T-cell (primary cell): ENCODE measurements at places on chromosomes 11 and 22.

- no peak for DNase-seq
Observed at GRCh38 chr11:48127521-48128183, 89.0 kb upstream of the OR4B1 start.

- no peak for DNase-seq
Observed at GRCh38 chr11:70080763-70081162, 2.6 kb downstream of the ANO1 start.

DNA sequence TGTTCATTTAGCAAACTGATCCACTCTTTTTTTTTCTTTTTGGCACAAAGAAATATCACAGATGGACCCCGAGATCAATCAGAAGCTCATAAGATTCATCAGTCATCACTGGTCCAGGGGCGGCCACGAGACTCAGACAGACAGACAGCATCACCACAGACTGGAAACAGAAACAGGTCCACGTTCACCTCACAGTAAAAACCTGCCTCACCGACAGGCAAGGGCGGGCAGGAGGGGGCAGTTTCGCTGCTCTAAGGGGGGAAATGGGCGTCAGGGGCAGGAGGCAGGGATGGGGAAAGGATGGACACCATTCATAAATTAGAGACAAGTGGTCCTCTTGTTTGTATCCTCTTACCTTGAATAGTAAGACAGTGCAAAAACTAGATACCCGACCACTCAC, 16.5 kb downstream of the CHST1 start:
- DNase-seq, result no peak

DNA sequence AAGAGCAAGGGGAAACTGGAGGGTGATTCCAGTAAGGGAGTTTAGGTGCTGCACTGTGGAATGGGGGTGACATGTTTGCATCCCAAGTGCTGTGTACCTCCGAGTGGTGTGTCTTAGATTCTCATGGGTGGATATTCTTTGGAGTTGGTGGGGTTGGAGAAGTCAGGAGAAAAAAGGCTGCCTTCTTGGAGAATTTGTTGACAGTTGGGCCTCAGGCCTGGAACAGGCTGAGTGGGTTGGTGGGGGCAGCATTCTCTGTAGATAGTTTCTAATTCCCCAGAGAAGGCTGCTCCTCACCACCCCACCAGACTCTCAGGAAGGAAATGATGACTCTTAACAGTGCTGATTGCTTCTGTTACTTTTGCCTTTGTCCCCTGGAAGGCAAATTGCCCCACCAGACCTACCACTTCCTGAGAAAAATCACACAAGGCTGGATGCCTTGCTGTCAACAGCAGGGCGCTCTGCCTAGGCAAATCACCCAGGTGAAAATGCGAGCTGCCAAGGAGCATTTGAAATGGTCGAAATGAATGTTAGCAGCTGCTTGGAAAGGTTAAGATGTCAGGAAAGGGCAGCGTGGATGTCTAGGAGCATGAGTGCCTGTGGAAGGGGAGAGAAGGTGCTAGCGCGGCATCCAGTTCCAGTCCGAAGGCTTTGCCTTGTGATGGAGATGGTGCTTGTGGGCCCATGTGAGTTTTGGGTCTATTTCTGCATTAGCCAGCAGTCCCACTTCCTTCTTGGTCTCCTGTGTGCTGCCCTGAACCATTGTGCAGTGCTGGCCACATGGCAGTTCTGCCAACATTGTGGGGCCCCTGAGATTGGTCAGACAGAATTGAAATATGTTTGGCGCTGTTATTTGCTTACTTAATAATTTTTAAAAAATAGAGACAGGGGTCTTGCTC, 29.7 kb upstream of the SORL1-AS1 start:
- DNase-seq, result peak; percentile 60

DNA sequence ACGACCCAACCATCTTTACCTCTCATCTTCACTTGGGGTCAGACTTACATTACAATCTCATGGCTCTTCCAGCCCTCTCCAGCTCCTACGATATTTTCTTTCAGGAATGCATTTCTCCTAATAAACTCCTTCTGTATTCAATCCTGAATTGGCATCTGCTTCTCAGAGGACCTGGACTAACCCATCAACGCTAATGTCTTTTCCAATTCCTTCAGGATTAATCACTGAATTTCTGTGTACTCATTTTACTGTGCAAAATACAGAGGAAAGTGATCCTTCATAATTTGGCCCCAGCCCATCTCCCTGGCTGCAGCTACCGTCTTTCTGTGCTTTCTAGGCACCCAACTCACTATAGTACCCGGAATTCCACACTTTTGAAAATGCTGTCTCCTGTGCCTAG, 239.2 kb downstream of the METTL15 start:
- DNase-seq, result no peak

DNA sequence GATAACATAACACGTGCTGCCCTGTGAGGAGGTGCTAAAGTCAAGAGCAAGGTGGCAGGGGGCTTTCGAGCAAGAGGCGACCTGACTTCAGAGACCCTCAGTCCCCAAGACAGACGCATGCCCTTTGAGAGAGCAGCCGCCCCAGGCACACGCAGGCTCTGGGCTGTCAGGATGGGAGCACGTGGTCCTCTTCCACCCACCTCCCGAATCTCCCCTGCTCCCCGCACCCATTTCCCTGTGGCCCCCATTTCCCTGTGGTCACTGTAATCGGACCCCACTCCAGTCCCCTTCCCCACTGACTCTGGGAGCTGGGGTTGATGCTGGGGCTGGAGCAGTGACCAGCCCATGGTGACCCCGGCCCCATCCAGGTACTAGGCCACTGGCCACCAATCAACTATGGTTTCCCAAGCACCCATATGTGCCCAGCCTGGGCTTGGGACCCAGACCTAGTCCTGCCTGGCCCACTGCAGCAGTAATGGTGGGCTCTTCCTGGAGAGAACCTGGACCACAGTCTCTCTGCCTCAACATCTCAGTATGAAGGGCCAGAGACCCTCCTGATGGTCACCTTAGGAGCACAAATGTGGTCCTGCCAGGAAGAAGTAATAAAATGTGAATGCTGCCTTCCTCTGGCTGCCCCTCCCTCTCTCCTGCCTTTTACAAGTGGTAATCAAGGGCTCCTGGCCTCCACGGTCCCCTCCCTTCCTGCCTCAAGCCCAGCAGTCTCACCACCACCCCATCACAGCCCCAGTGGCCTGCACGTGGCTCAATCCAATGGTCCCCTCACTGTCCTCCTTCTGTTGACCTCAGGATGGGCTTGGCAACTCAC, 39.0 kb downstream of the IGLL5 start:
- DNase-seq, result no peak

DNA sequence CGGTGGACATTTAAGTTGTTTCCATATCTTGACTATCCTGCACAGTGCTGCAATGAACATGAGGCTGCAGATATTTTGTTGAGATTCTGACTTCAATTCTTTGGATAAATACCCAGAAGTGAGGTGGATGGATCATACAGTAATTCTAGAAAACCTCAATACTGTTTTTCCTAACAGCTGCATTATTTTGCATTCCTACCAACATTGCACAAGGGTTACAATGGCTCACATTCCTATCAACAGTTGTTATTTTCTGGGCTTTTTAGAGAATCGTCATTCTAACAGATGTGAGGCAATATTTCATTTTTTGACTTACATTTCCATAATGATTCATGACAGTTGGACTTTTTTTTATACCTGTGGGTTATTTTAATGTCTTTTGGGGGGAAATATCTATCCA, 716.9 kb upstream of the ANO3 start:
- DNase-seq, result no peak

DNA sequence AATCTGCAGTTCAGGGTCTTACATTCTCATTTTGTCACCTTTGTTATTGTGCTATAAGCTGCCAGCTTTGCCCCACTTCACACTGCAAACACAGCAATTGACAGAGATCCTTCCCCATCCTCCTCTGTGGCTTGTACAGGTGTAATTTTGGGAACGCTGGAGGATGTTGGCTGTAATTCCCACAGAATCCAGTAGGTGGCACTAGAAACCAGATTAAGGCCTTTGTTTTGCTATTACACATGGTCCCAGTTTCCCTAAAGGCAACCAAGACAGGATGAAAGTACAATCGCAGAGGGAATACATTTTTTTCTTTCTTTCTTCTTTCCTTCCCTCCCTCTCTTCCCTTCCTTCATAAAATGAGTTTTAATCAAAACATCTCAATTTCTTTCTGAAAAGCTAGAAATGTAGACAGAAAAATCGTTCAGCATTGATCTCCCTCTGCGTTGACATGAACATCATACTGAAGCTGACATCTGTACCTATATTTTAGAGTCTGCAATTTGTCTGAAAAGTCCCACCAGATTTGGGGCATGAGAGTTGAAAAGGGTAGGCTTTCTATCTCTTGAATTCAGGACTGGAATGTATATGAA, 21.3 kb upstream of the NELL1 start:
- DNase-seq, result no peak

DNA sequence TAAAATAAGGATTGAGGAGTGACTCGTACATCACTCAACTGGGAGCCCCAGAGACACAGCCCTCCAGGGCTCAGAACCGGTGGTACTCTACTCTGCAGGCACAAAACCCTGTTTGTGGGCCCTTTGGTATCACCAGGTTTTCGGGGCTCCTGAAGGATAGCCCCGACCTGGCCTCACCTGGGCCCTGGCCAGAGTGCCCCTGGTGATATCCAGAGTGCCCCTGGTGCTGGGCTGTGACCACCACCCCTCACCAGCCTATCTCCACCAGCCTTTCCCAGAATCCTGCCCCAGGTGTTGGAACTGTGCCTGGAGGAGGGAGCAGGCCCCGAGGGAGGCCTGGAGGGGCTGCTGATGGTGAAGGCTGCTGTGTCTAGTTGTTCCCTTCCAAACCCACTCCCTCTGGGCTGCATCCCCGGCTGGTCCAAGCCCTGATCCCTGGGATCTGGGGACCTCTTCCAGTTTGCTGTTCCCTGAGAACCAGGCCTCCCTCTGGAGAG, 2.2 kb upstream of the GGT5 start:
- DNase-seq, result no peak

DNA sequence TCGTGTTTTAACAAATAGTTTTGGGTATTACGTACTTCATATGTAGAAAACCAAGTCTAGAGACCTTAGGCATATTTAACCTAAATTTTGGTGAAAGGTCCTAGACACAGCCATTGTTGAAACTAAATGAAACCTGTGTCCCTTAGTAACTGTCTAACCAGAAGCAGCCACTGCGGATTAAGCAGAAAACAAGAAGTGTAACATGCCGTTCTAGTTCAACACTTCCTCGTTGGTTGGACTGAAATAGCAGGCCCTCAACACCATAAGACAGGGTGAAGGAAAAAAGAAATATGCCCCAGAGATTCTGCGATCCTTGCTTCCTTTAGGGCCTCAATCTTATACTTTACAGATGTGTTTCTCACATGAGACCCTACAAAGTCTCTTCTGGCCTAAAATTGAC, 2.0 kb downstream of the NAA40 start:
- DNase-seq, result no peak

GRCh38 chr22:49137206-49137840, 690.4 kb downstream of the BRD1 start:
- no peak for DNase-seq

- DNase-seq, result no peak
Observed at GRCh38 chr11:106724293-106724892, 293.9 kb downstream of the GUCY1A2 start.

DNA sequence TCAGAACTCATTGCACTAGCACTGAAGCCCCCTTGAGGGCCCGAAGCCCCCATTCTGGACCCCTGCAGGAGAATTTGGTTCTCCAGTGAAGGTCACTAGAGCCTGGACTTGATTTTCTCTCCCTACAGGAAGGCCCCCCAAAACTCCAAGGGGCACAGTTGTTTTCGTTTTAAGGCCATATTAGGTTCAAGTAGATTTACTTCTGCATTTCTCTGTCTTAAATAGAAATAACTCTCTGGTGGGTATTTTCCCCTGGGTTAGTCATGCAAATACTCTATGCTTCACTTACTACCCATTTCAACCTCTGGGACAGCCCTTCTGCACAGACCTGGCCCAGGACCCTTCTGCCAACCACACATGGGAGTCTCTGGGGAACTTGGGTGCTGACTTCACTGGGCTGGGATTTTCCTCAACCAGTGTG, 41.6 kb downstream of the WEE1 start:
- DNase-seq, result no peak

DNA sequence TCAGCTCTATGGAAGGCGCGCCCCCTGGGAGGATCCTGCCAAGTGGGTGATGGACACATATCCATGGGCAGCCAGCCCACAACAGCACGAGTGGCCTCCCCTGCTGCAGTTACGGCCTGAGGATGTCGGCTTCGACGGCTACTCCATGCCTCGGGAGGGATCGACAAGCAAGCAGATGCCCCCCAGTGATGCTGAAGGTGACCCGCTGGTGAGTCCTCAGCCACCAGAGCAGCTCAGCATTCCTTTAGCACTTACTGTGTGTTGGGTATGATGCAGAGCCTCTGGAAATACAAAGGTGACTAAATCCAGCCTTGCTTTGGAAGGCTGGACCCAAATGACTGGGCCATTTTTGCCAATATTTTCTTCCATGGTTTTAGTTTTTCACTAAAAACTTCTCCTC, 45.7 kb downstream of the DBX1 start:
- no peak for DNase-seq

DNA sequence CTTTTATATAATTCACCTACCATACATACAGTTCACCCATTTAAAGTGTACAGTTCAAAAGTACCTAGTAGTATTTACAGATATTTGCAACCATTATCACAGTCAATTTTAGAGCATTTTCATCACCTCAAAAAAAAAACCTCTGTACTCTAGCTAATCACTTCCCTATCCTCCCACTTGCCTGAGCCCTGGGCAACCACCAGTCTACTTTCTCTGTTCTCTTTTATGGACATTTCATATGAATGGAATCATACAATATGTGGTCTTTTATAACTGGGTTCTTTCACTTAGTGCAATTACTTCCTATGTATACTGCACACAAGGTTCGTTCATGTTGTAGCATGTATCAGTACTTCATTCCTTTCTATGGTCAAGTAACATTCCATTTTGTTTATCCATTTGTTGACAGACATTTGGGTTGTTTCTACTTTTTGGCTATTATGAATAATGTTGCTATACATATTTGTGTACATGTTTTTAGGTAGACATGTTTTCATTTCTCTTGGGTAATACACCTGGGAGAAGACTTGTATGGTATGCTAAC, 17.8 kb upstream of the NEU3 start:
- no peak for DNase-seq

DNA sequence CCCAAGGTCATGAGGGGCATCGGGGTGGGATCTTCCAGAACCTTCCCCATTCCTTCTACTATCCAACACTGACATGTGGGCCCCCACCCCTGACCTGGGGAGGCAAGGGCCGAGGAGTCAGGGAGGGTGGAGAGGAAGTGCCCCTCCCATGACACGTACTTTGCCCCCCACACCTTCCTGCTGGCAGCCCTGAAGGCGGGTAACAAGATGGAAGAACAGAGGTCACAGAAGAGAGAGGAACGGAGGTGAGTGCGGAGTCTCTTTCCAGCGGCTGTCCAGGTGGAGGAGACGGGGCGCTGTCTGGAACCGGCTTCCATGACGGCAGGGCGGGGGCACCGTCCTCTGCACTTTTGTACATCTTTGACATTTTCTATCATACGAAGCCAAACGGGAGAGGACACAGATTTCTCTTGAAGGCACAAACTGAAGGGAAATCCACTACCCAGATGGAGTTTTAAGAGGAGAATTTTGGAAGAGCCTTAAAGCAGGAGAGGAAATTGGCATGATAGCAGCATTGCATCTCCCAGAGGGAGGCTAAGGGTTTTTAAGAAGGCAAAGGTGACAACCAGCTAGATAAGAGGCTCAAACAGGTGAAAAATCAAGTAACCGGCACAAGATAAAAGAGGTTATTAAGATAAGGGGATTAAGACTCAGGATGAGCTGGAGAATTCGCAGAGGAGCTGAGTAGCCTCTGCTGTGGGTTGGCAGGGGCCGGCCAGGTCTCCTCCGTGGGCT, 16.7 kb downstream of the OSBPL5 start:
- DNase-seq, result no peak

GRCh38 chr11:44899959-44900358, 50.7 kb downstream of the TP53I11 start:
- DNase-seq, result no peak

- no peak for DNase-seq
Observed at GRCh38 chr11:72297828-72298227, 53.9 kb upstream of the PHOX2A start.
